Stimulated activated CD4-positive, alpha-beta T cell treated with anti-CD3 and anti-CD28 coated beads, Interleukin-15, amount 100 ng/mL, for 1 hour (primary cell): ENCODE measurements at places on chromosomes 1 and 21.

- no peak for DNase-seq
These were observed 16.6 kb upstream of the IL19 start for GRCh38 chr1:206754011-206754410.

- DNase-seq: no peak
These were observed 120.5 kb upstream of the ZC3H12A start for GRCh38 chr1:37353871-37354270.

- DNase-seq: no peak
These were observed 19.3 kb downstream of the AHCYL1 start for GRCh38 chr1:110003747-110004428.

DNA sequence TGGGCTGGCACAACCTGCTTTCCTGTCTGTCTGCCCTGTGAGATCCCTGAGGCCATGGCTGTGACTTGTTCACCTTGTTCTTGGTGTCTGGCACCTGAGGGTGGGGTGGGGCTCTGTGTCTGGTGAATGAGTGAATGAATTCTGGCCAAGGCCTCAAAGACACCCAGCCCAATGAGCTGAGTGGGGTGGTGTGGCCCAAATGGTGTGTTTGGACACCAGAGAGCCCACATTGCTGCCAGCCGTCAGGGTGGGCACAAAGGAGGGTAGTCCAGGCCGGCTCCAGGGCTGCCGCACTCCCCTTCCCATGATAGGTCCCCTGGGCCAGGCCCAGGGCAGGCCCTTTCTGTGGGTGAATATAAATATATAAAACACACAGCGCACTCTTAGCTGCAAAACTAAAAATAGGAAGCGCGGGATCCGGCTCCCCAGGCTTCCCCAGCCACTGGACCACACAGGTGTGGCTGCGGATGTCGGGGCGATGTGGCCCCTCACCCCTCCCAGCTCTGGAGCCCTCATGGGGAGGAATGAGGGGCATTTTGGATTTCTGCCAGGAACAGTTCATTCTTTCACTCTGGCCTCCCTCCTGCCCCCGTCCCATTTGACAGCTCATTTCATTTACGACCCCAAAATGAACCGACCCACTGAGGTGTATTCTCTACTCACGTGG lies 33.3 kb downstream of the RUNX3 start:
- no peak for DNase-seq

- DNase-seq: no peak
These were observed 10.3 kb downstream of the CFAP107 start for GRCh38 chr1:12756273-12756672.

DNA sequence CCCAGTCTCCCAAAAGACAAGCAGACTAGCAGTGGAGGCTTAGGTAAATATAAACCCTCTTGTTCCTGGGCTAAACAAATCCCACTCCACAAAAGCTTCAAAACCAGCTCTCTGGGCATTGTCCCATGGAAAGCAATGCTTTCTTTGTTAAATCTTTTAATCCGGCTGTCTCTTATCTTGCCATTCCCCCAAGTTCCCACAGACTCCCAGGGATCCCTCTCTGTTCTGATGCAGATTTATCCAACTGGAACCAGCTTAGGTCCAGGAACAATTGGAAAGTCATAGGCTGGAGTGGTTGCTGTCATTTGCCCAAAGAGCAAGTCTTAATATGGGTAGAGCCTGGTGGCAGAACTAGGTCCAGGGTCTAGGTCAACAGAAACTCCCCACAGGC lies 110.1 kb upstream of the ATP1A1 start:
- DNase-seq: no peak

DNA sequence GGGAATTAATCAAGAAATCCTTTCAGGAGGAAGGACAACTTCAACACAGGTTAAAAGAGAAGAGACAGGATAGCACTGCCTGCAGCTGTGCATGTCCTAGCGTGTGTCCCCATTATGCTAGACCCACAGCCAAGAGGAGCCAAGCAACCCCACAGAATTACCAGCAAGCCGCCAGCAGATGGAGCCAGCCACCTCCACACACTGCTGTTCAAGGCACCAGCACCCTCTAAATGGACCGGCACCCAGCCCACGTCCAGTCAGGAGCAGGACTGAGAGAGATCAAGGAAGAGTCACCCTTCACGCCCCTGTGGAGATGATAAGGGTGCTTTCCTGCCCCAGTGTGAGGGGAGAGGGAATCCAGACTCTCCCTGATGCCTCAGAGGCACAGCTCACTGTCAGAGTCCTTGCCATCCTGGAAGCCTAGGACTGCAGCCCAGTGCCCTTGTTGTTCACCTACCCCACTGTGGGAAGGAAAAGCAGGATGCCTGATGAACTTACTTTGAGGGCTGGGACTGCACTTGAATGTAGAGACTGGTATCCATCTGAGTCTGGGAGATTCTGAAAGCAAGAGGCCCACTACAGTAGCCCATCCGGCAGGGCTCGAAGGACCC lies 37.1 kb upstream of the CTTNBP2NL start:
- no peak for DNase-seq

DNA sequence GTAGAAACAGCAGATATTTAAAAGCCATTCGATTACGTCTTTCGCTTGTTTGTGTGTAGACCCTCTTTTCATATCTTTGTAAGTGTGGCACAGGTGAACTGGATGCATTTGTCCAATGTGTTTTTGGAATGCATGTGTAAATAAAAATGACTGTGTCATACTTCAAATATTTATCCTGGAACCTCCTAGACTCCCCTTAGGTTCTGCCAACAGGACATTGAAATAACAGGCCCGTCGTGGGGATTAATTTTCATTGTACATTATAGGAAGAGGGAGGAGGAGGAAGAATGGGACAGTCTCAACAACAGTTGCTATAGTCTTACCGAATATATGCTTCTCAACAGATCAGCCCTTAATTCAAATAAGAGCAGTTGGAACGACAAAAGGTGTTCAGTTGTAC lies 95.8 kb downstream of the PRKAB2 start:
- no peak for DNase-seq

DNA sequence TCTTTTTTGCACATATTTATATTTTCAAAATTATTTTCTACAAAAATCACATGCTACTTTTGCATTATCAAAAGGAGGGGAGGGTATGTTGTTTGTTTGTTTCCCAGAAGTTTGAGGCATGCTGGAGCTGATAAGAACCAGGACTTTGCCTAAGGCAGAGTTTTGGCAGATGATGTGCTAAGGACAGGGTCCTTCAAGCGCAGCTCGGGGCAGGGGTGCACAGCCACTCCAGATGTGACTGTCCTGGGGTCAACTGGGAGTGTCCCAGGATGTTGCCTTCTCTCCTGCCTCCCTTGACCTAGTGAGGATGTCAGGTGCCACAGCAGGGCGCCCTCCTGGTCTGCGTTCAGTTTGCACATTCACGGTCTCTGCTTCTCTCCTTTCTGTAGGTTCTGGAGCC lies 42.6 kb upstream of the SRRM1 start:
- no peak for DNase-seq
